Osteoblast (primary cell): ENCODE measurements at places on chromosomes 6 and 20.

DNA sequence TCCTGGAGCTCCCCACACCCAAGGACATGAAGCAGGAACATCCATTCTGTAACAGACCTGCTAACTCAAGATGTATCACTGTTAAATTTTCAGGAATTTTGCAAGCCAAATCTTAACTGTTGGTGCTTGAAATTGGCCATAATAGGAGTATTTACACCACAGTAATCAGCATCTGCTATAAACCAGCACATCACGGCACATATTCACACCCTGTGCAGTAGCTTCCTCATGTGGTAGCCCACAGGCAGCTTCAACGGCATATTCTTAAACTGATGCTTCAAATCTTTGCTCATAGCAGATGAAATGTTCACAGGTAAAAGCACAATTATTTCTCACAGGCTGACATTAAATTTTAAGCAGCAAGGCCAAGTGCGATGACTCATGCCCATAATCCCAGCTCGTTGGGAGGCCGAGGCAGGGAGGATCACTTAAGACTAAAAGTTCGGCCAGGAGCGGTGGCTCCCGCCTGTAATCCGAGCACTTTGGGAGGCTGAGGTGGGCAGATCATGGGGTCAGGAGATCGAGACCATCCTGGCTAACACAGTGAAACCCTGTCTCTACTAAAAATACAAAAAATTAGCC is 43.5 kb upstream of the LYRM2 start:
- DNase-seq = no peak

DNA sequence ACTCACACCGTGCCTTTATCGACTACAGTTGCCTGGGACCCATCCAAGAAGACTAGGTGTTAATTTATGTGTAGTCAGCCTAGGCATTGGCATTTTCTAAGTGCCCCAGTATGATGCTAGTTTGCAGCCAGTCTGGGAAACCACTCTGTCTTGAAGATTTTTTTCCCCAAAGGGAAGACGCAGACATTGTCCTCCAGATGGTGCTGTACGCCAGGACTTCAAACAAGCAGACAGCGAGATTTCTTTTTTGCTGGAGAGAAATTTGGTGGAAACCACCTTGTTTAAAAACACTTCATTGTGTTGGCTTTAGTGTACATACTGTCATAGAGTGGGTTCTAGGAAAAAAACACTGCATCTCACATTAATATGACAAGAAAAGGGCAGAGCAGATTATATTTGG is 30.0 kb downstream of the ALDH5A1 start:
- peak; percentile 77 for DNase-seq

DNA sequence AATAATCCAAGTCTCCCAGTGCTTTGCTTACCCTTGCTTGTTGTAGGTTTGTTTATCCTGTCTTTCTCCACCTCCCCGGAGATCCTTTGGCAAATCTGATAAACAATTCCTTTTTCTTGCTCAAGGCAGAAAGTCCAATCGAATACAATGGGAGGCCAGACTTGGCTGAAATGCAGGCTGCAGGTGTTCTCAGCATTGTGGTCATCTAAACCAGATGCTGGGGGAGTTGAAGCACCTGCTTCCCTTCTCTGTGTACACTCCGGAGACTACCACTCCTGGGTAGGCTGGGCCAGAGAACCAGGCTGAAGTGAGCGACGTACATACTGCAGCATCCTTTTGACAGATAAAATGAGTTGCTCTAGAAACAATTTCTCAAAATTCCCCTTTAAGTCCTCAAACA is 82.6 kb upstream of the PREP start:
- DNase-seq = no peak

DNA sequence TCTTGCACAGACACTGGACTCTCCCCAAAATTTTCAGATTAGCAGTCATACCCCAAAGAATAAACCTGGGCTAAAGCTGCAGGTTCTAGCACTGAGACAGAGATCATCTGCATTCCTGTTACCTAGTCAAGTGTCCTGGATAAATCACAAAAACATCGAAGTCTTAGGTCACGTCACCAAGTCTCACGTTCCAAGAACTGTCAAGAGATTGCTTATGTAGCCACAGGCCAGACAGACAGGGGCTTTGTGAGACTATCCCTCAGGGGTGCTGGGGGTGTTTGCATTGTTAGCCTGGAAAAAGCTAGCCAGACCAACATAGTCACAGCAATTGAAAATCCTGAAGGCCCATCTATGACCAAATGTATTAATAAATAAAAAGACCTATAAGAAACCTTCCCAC is 243.1 kb upstream of the PREP start:
- DNase-seq = no peak

GRCh38 chr6:169935348-169935718 is 183.9 kb downstream of the ERMARD start:
- no peak for DNase-seq

DNA sequence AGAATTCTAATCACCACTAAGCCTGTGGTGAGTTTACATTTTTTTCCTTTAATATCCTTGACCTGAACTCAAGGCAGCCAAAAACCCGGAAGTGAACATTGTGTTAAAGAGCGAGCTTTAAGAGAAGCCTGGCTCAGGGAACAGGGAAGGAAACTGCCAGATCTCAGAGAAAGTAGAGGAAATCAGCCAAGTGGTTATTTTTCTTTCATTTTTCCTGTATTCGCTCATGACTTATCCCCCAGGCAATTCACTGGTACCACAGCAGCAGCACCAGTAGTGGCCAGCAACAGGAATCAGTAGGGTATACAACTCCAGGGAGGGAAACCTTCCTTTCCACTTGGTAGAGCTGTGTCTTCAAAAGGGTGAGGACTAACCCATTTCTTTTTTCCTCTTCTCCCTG is 89.6 kb upstream of the HMGCLL1 start:
- no peak for DNase-seq

GRCh38 chr6:112199001-112199403 is 55.4 kb downstream of the LAMA4 start:
- DNase-seq = no peak
